Stimulated activated CD8-positive, alpha-beta memory T cell treated with anti-CD3 and anti-CD28 coated beads, Interleukin-2, amount 100 ng/mL, for 1 hour (primary cell): ENCODE measurements at places on chromosomes 5 and 9.

- DNase-seq, result no peak
Measured at GRCh38 chr5:36691696-36692371, 85.4 kb downstream of the SLC1A3 start.

DNA sequence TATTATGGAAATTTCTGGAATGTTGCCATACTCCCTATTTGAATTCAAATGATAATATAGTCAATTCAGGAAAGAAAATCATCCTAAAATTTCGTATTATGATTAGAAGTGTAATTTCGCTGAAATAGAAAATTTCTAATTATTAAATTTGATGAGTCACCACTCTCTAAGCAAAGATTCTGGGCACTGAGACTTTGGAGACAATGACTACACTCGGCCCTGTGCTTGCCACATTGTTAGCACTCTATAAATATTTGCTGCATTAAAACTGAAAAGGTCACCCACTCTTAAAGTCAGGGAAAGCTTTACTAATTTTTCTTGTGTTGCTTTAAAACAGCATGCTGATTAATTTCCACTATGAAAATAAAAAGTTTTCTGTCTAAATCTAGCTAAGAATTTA, 240.3 kb downstream of the TLE4 start:
- no peak for DNase-seq

GRCh38 chr5:3715062-3715461, 119.4 kb downstream of the IRX1 start:
- DNase-seq, result no peak

DNA sequence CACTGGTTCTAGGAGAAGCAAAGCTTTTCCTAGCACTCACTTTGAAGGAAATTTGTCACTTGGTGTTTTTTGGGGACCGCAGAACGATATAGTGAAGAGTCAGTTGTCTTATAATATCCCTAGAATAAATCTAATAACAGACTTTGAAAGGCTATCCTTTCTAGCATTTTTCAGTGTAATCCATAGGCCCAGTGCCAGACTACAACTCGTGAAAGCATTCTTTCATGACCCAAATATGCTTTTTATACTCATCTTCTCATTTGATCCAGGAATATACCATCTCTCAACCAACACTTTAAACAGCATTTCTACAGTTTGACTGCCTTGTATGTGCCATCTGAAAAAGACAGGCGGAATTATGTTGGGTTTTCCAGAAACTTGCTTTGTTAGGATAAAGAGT, 104.0 kb downstream of the ERCC6L2 start:
- no peak for DNase-seq

GRCh38 chr9:121219530-121219929, 17.9 kb upstream of the RAB14 start:
- DNase-seq, result no peak

GRCh38 chr5:39218482-39219402, 621 bp downstream of the FYB1 start:
- no peak for DNase-seq

- no peak for DNase-seq
Measured at GRCh38 chr9:126108240-126108639, 218.4 kb upstream of the MVB12B start.

DNA sequence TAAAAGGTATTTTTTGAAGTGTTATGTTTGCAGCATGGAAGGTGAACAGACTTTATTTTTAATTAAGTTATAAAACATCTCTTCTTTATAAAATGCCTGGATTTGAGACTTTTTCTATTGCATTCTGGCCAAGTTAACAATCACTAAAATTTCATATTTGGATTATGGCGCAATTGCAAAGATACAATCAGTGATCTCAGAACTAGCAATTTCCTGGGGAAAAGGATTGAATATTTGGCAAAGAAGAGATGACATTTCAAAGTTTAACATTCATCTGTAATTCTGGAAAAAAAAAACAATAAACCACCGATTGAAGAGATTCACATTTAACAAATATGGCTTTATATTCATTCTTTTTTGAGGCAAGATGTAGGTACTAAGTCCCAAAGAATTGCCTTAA, 378.0 kb downstream of the LRRC70 start:
- no peak for DNase-seq

DNA sequence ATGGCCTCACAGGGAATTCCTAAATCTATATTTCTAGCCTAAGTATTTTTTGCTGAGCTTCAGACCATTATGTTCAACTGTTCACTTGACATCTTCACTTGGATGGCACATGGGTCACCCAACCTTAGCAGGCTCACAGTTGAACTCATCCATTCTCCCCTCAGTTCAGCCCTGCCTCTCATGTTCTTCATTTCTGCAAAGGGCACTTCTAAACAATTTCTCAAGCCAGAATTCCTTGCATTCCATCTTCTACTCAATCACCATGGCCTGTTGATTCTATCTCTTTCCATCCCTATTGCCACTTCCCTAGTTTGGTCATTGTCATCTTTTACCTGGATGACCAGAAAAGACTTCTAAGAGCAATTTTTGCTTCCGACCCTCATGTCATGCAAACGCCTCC, 7.3 kb upstream of the RGS3 start:
- DNase-seq, result no peak

DNA sequence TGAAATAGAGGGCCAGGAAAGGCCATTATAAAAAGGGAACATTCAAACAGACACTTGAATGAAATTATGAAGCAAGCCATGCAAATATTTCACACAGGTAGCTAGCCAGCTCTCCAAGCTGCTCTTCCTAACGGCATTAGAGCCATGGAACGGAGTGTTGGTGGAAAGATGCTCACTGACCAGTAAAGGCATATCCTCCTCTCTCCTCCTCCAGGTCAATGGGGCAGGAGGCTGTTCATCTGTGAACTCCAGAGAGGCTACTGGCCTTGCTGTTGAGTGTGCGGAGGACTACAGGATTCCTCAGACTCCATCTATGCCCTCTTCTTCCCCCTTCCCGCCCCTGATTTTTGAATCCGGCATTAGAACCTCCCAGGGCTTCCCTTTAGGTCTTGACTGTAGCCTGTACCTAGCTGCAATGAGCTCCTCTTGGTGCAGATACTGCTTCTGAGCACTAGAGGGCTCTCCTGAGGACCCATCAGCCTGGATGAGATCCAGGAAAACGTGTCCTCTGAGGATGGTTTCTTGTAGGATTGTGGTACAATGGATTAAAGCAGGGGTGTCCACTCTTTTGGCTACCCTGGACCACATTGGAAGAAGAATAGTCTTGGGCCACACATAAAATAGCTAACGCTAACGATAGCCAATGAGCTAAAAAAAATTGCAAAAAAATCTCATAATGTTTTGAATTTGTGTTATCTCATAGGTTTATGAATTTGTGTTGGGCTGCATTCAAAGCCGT, 162.2 kb downstream of the SREK1 start:
- DNase-seq, result no peak

DNA sequence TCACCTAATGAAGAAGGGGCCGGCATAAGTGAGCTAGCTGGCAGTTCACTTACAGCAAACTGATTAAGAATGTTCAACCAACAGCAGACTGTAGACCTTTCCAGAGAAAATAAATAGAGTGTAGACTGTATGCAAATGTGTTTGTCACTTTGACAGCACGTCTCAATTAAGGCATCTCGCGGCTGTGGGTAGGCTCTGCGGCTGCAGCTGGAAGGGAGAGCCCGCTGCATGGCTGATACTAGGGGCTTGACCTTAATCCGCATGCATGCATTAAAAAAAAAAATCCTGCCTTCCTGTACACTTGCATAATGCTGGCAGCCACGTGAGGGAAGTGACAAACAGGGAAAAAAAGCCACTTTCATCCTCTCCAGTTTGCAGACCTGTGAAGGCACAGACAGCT, 82.3 kb downstream of the CRB2 start:
- DNase-seq, result no peak

- DNase-seq, result no peak
Measured at GRCh38 chr5:2695200-2695891, 56.1 kb downstream of the IRX2 start.

DNA sequence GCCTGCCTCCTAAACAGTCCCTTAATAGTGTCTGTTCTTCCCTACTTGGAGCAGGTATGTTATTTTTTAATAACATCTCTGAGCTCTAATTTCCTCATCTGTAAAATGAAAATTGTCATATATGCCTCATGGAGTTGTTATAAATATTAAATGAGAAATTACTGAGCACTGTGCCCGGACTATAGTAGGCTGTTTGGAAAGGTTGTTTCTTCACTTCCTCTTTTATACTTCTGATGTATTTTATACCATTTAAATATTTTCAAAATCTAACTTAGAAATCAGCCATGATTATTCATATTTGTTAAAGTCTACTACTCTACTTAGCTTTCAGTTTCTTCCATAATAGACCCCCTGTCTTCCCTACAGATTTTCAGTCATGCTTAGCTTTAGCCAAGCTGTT, 30.5 kb upstream of the HAPLN1 start:
- no peak for DNase-seq

- DNase-seq, result no peak
Measured at GRCh38 chr9:126516561-126516935, 97.2 kb upstream of the LMX1B start.

GRCh38 chr5:163551156-163551555, 45.7 kb downstream of the MAT2B start:
- no peak for DNase-seq

GRCh38 chr9:22529426-22530199, 83.0 kb downstream of the DMRTA1 start:
- DNase-seq, result no peak

GRCh38 chr5:65050826-65051498, 282.2 kb downstream of the CWC27 start:
- no peak for DNase-seq

GRCh38 chr9:79745752-79746336, 174.1 kb downstream of the TLE4 start:
- DNase-seq, result no peak

- DNase-seq, result no peak
Measured at GRCh38 chr5:107211630-107212029, 459.1 kb downstream of the EFNA5 start.

DNA sequence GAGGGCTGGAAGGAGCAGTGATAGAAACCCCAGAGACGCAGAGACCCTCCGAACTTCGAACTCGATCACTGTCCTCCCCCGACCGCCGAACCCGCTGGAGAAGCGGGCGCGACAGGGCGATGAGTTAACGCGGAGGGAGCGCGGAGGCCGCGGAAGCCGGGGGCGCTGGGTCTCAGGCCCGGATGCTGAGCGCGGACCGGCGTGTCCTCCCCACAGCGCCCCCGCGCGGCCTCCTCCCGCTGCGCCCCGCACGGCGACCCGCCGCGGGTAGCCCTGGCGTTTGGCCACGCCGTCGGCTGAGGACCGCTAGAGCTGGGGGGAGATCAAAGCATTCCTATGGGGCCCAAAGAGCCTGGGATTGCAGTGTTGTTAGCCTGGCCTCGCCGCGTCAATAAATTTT, 7.7 kb upstream of the DMRT2 start:
- DNase-seq, result no peak

DNA sequence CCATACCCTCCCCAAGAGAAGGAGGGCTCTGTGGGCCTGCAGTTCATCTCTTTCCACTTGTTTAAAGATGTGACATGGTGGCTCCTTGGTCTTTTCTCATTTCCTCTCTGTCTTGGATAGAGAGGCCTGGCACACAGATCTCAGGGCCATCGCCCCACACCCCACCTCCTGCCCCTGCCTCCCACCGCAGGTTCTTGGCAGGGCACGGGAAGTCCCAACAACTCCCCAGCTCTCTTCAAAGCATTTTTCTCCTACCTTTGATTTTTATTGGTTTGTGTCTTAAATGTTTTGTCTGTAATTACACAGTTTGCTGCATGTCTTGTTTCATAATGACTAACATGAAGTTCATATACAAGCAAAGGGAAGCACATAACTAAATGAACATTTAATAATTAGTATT, 178.5 kb upstream of the MSX2 start:
- DNase-seq, result no peak

DNA sequence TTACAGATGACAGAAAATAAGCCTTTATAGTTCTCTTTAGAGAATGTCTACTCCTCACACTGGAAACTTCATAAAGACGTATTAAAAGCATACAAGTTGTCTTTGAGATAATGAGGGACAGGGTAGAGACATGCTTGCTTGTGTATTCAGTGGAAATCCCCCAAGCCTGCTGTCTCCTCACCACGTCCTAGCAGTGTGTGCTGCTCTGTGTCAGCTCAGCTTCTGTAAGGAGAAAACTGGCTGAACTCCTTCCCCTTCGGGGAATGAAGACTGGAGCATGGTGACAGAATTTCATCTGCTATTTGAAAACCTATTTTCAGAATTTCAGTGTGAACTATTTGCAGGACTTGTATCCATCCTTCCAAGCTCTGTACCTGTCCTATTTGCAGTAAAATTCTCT, 9.4 kb downstream of the OR2V2 start:
- no peak for DNase-seq

DNA sequence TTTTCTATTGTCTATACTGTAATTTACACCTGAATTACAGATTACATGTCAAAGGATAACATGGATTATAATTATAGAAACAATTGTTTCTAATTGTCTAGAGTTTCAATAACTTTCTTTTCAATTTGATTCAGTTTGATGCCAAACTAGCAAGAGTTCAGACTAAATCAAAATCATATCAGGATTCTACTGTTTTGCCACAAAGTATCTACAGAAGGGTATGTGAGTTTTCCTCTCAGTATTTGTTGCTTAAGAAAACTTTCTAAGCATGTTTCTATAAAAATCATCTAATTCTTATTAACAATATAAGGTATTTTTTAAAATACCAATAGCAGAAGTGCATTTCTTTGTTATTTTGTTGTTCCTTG, 12.5 kb downstream of the SELENOP start:
- DNase-seq, result no peak

DNA sequence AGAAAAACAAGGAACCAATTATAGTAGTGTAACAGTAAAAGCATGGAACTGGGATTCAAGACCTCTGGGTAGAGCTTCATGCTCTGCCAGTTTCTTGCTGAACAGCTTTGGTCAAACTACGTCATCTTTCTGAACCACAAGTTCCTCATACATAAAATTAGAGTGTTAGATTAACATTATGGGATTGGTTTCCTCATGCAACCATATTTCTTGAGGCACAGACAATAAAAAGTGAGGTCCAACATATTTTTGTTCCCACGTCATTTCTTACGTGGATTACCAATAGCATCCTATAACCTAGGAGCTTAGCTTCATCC, 354.8 kb downstream of the TMEM232 start:
- DNase-seq, result no peak

GRCh38 chr9:26561928-26562327, 330.7 kb downstream of the CAAP1 start:
- no peak for DNase-seq

DNA sequence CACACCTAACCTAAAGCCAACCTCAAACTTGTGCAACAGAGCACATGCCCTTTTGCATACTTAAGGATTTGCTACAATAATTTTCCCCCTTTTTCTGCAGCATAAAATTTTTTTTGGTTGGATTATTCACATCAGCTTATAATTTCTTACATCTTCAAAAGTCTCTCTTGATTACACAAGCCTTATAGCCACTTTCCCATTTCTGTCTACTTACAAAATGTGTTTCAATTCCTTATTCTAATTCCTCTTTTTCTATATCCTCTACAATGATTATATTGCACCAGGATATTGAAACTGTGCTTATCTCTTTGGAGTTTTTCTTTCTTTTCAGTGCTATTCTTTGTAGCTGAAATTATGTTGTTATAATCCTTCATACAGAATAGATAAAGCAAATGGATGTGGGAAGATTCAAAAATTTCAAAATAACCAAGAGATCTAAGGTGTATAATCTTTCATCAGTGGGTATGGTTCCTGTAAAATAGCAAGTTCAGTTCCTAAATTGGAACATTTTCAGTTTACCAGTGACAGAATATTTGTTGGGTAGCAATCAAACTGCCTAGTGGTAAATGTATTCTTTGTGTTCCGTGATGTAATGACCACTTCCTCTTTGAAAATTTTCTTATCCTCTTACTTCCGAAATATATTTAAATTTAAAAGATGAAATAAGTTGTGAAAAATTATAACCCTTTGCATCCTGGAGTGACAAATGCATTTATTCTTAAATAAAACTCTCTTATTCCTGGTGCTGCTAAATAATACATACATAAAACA, 386.8 kb upstream of the CHD1 start:
- no peak for DNase-seq
